ENCODE measurements at places on chromosomes 6 and 20.

GRCh38 chr6:21171801-21172200 is 421.8 kb upstream of the SOX4 start:
- no peak for DNase-seq

DNA sequence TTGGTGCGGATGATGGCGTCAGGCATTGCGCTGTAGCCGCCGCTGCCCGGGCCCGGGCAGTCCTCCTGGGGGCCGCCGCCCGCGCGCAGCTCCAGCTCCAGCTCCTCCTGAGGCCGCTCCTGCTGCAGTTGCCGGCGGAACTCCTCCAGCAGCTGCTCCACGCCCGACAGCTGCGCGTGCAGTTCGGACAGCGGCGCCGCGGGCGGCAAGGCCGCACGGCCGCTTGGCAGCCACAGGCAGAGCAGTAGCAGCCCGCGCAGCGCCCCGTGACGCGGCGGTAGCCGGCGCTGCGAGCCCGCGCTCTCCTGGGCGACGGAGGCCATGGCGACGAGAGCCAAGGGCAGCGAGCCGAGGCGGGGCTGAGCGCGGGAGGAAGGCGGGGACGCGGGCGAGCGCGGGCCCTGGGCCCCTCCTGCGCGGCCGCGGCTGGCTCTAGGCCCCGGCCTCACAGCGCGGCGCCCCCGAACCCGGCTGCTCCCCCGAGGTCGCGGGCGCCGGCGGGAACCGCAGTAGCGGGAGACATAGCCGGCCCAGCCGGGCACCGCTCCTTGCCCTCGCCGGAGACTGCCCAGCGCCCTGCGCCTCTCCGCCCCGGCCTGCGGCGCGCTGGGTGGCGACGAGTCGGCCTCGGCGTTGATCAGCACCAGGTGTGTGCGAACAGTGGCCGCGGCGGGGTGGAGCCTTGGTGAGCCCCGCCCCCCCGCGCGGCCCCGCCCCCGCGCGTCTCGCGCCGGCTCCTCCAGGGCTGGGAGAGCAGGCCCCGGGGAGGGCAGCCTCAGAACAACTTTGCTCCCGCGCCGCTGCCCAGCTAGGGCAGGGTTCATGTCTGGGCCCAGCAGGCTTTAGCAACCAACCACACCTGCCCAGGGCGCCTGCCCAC is at the start of gene LRP11:
TSS of gene LRP11 (minus strand) at position 662 of the 880 bp plus-strand sequence. CDS start at position 323, 339 bp downstream.
- peak; percentile 75 for DNase-seq

DNA sequence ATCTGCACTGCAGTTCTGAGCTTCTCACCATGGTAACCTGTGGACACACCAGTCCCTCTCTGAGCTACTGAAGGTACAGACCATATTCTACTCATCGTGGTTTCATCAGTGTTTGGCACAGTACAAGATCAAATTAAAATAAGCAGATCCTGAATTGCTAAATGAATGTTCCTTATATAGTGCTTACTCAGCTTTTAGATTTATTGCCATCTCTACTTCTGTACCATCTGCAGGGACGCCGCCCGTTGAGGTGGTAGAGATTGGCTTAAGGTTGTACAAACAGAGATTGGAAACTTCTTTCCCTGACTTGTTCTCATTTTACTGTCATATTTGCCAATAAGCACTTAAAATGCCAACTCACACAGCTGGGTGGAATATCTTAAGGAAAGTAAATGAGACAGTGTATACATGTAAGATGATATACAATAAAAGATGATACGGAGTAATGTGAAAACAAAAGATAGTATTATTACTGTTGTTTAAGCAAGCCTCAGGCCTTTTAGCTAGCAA is 223.4 kb upstream of the FOXQ1 start:
- DNase-seq, result no peak

DNA sequence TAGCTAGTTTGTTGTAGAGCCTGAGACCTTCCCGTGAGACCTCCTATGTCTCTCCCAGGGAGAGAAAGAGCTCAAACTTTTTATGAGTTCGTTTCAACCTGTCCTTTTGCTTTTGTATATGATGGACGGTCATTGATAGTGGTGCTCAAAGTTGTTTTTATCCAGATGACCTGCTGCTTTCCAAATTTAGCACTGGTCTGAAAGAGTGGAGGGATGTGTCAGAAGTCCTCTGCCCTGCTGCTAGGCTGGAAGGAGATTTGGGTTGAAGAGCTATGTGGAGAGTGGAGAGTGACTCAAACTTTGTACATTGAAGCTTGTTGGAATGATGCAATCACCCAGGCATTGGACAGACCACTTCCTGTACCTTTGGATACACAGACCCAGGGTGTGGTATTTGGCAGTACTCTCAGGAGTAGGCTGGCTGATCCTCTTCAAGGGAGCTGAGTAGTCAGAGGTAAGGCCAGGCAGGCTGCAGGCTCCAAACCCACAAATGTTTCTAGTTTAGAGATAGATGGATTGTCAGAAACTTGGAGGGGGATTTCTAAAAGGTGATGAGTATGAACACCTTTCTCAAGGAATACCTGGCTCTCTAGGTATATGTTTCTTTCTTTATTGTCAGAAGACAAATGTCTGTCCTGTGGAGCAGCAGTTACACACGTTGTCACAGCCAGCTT is 49.4 kb upstream of the RREB1 start:
- peak; percentile 94 for DNase-seq

GRCh38 chr20:12717061-12717460 is 291.7 kb upstream of the SPTLC3 start:
- DNase-seq, result no peak

DNA sequence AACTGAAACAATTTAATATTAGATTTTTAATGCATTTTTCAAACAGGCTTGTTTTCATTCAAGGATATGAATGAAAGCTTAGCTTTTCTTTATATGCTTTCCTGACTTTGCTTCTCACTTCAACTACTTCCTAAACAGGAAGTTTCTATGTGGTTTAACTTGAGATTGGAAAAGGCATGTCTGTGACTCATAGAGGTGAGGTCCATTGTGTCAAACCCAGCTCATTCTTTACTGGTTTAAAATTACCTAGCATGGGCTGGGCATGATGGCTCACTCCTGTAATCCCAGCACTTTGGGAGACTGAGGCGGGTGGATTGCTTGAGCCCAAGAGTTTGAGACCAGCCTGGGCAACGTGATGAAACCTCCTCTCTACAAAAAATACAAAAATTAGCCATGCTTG is 34.4 kb downstream of the EFHC1 start:
- no peak for DNase-seq

- no peak for DNase-seq
Observed at GRCh38 chr20:63049561-63050221, 42.9 kb upstream of the BHLHE23 start.

DNA sequence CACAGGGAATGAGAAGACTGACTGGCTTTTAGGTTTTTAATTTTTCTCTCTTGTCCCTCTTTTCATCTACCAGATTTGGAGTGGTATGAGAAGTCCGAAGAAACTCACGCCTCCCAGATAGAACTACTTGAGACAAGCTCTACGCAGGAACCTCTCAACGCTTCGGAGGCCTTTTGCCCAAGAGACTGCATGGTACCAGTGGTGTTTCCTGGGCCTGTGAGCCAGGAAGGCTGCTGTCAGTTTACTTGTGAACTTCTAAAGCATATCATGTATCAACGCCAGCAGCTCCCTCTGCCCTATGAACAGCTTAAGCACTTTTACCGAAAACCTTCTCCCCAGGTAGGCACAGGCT is 644 bp downstream of the MAD2L1BP start:
- DNase-seq, result no peak

DNA sequence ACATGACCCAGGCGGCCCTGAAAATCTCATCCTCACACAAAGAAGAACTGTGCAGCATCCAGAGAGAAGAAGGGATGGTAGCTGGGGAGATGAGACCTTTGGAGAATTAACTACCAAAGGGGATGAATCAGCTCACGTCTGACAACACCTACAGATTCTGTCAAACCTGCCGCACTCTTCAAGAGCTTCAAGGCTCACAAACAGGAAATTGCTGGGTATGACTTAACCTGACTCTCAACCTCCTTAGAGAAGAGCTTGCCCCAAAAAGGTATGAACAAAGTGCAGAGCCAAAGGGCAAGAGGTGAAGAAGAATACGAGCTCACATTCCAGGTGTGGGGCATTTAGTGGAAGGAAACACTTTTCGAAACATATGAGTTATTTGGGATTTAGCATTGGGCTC is 139.8 kb downstream of the BACH2 start:
- no peak for DNase-seq

DNA sequence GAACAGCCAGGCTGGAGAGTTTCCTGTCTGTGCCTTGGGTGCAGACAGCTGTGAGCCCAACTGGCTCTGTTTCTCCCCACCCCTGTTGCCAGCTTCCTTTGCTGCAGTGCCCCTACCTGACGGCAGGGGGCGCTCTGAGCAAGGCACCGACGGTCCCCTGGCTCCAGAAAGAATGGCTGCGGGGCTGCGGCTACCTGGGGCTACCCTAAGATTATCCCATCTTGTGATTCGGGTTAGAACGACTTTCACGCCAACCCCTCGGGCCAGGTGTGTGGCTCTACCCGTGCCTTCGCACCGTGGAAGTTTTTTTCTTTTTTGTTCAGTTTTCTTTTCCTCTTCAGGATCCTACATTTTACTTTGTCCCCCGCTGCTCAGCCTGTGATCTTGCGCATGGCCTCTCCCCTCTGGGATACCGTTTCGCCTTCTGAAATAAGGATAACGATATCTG is 33.4 kb upstream of the AAR2 start:
- peak; percentile 17 for DNase-seq

DNA sequence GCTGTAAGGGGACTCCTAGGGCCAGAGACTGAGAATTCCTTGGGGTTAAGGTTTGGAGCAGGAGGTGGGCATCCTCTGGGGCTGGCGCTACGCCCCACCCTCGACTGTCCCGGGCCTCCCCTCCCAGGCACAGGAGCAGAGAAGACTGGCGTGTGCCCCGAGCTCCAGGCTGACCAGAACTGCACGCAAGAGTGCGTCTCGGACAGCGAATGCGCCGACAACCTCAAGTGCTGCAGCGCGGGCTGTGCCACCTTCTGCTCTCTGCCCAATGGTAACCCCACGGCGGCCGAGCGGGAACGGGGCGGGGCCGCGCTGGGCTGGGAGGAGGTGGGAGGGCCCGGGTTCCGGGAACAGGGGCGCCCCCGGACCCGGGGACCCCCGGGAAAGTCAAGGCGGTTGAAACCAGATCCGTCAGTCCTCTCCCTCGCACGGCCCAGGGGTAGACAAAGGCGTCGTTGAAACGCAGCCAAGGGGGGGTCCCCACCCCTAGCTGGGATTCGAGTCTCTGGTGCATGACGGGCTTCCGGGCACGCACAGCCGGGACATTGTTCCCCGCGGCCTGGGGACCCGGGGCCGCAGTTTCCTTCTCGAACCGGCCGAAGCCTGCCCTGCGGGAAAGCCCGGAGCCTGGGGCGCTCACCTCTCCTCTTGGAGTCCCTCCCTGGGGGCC is 844 bp downstream of the WFDC2 start:
- DNase-seq, result no peak

GRCh38 chr6:7763881-7764280 is 38.0 kb downstream of the BMP6 start:
- no peak for DNase-seq

DNA sequence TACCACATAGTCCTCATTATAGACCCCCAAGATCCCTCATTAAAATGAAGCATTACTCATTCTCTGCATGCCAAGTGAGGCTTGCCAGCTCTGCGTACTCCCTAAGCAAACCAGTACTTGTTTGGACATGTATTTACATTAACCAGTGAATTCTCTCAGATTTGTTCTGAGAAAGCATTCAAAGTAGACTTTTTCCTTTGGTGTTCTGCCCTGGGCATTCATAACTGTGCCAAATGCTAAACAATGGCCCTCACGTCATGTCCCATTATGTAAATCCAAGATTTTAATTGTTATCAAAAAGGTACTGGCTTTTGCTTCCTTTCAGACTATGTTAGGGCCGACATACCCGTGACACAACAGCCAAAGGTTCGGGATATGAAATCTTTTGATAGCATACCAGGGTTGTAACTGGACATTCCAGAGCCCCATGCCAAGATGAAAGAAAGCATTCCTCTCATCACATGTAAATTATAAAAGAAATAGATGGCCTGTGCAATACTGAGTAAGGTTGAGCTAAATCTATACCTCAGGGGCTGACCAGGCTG is 164.2 kb downstream of the ADAT2 start:
- DNase-seq, result no peak

DNA sequence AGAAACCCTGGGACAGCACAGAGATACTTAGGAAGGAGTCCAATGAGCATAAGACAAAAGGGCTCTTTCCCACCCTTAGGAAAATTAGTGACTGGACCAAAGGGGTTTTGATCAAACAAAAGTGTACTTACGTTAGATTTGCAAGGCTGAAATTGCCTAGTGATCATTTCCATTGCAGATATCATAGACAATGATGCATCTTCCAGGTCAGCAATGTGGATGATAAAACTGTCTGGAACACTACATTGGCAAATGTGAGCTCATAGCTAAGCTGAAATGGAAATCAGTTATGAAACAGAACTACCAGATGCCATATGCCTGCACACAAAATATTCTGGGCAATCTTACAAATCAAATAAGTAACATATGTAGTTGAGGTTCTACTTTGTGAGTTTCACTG is 34.0 kb downstream of the LY86 start:
- DNase-seq, result no peak

DNA sequence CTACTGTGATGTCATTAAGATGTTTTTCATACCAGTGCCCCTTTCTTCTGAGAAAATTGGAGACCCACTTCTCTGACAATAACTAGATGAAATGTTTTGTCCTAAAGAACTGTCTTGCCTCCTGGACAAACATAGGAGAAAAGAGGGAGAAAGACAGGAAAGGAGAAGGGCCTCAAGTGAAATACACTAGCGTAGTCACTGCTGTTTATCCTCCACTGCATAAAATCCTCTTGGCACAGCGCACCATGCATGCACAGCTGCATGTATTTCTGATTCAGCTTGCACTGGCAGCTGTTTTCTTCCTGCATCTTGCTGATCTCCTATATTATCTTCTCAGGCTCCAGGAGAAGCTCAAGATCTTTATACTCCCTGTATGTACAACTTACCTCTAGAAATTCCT is 158.0 kb upstream of the BMP5 start:
- DNase-seq, result no peak

GRCh38 chr6:81126150-81126549 is 626.3 kb downstream of the TENT5A start:
- DNase-seq, result no peak

GRCh38 chr6:10409233-10409721 is 5.6 kb downstream of the TFAP2A start:
- DNase-seq, result no peak

DNA sequence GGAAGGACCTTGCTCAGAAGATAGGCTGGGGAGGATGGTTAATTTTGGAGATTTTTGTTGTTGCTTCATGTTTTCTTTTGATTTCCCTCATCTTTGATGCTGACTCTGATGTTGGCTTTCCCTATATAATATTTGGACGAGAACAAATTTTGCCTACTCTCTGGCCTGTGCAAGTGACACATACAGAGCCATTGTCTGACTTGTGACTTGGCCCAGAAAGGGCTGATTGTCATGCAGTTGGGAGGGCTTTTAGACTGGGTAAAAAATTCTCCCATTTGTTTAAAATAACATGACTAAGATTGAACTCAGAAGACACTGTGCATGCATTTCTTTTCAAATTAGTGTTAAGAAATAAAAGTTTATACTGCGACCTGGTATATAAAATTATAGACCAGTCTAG is 98.6 kb upstream of the SUPT3H start:
- DNase-seq, result no peak

All from AML-193 (cell line).